Stimulated activated CD4-positive, alpha-beta T cell treated with anti-CD3 and anti-CD28 coated beads, Interleukin-1b, Interleukin-23, amount 100 ng/mL, for 1 hour (primary cell): ENCODE measurements at places on chromosomes 11 and 22.

GRCh38 chr11:15941206-15941770 is 415.1 kb downstream of the SOX6 start:
- DNase-seq = no peak

- no peak for DNase-seq
Observed at GRCh38 chr11:18463439-18463838, 7.8 kb downstream of the LDHAL6A start.

- no peak for DNase-seq
Observed at GRCh38 chr11:33544593-33545373, 155.8 kb downstream of the C11orf91 start.

- no peak for DNase-seq
Observed at GRCh38 chr11:126113515-126113957, 50.9 kb upstream of the CDON start.

DNA sequence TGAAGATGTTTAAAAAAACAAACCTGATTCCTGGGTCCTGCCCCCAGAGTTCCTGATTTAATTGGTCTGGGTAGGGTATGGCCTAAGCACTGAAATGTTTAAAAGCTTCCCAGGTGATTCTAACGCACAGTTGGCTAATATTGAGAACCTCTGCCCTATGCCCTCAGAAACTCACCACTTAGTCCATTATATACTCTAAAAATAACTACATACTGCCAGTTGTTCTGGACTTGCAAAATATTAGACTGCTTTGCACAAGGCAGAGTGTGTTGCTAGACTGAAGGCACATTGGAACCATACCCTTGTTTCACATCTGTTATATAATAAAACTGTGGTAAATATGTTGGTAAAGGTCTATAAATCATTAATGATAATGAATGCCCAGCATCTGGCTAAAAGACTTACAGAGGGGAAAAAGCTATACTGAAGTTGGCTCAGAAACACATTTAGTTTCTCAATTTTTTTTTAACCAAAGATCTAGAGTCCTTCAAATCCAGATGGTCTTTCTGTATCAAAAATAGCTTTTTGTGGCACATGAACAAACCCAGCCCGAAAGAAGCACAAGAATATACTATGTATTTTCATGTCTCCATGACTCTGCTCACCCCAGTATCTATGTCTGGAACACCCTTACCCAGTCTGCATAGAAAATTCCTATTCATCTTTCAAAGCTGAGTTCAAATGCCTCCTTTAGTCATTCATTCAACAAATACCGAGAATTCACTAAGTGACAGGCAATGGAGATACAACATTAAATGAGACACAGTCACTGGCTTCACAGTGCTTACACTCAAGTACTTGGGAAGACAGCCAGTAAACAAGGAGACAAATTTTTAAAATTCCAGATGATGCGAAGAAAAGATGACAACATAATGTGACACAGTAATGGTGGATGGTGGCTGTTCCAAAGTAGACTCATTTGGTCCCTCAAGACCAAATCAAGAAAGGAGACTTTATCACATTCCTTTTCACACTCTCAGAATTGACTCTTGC is 44.1 kb downstream of the RBFOX2 start:
- no peak for DNase-seq

GRCh38 chr11:131943295-131943694 is 572.9 kb downstream of the NTM start:
- DNase-seq = no peak

- no peak for DNase-seq
Observed at GRCh38 chr11:73404048-73404447, 27.8 kb downstream of the RELT start.

- DNase-seq = no peak
Observed at GRCh38 chr11:97610000-97610399, 1220.2 kb downstream of the JRKL start.

DNA sequence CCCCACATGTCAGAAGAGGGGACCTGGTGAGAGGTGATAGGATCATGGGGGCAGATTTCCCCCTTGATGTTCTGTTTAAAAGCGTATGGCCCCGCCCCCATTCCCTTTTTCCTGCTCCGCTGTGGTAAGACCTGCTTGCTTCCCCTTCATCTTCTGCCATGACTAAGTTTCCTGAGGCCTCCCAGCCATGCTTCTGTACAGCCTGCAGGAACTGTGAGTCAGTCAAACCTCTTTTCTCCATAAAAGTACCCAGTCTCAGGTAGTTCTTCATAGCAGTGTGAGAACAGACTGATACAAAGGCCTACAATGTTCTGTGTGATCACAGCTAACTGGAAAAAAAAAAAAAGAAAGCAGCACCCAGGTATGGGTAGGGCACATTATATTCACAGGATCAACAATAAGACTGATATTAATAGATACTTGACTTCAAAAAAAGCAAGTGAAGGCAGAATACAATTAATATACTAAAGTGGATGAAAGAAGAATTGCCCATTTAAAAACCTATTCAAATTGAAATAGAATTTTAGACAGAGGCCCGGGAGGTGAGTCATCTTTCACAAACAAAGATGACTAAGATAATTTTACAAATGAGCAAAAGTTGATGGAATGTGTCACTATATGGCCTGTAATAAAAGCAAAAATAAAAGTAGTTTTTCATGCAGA is 1.7 kb upstream of the OR52K1 start:
- no peak for DNase-seq
